H1 (cell line): ENCODE measurements at places on chromosomes 5 and 9.
A peak's percentile ranks its signal among the peaks of the same experiment; 100 is the strongest.

GRCh38 chr9:95003689-95004410 is 277.4 kb downstream of the AOPEP start:
- peaks cover 10% of the 10 kb centered on the region for H3K27me3 ChIP-seq
- no peaks in the 10 kb centered on the region for H3K36me3 ChIP-seq
- peaks cover 3% of the 10 kb centered on the region; the same call in 1 of the 2 replicates for H3K4me1 ChIP-seq

DNA sequence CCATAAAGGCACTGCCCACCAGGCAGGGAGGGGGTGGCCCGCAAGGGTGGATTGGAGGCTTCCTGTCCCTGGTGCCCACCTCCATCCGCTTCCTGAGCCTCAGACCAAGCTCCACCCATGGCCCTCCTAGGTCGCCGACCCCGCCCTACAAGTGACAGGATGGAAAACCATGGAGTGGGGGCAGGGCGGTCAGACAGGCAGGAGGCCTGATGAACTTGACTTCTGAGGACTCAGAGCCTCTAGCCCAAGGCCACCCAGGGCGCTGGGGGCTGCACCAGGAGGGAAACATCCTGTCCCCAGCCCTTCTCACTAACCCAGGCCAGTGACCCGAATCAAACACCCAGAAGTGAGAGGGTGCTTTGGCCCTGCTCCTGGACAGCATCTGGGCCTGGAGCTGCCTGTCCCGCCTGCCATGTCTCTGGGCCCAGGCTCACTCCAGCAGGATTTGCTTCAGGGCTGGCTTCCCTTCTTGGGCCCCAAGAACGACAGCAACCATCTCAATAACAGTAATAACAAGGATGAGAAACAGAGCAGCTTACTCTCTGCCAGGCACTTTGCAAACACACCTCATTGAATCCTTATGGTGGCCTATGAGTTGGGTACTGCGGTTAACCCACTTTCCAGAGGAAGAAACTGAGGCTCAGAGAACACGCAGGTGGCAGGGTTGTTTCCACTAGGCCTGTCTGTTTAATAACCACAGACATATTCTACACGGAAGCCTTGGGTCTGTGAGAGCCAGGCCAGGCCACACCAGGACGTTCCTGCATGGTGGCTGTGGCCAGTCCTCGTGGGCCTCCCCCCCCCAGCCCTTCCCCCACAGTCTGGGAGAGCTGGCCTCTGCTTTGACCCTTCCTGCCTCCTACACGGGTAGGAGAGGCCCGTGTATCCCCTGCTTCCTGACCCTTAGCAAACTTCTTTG is 4.4 kb upstream of the ST6GALNAC6 start:
- no peaks in the 10 kb centered on the region for H3K27me3 ChIP-seq
- peaks cover 9% of the 10 kb centered on the region for H3K4me1 ChIP-seq
- no peak overlapping the region; the same call in 1 of the 2 replicates for H3K27ac ChIP-seq

- peak overlapping the region; percentile 47; the same call in 1 of the 2 replicates for H3K27ac ChIP-seq
- H3K4me3 ChIP-seq, result peak overlapping the region; percentile 29; the same call in 1 of the 2 replicates
- H3K27me3 ChIP-seq, result no peaks in the 10 kb centered on the region
Measured at GRCh38 chr5:61319388-61320146, 12.5 kb upstream of the ZSWIM6 start.

GRCh38 chr9:31323726-31324444 is 1060.6 kb upstream of the ACO1 start:
- no peak for DNase-seq
- H3K36me3 ChIP-seq, result no peaks in the 10 kb centered on the region
- no peak overlapping the region for H3K4me3 ChIP-seq
- no peaks in the 10 kb centered on the region for H3K27me3 ChIP-seq

- 0 out of 2 replicates have a peak overlapping the region, but pooled peaks have one; percentile 12 for H3K27ac ChIP-seq
- no peaks in the 10 kb centered on the region; the same call in 1 of the 2 replicates for H3K4me1 ChIP-seq
- H3K36me3 ChIP-seq, result no peaks in the 10 kb centered on the region
- no peak overlapping the region for H3K4me3 ChIP-seq
Measured at GRCh38 chr5:11853796-11854195, 50.5 kb downstream of the CTNND2 start.

GRCh38 chr5:6814816-6815215 is 101.6 kb downstream of the TENT4A start:
- no peak for DNase-seq
- H3K4me1 ChIP-seq, result no peaks in the 10 kb centered on the region
- H3K27me3 ChIP-seq, result no peaks in the 10 kb centered on the region
- no peaks in the 10 kb centered on the region for H3K36me3 ChIP-seq
- H3K4me3 ChIP-seq, result no peak overlapping the region
- H3K27ac ChIP-seq, result no peak overlapping the region

DNA sequence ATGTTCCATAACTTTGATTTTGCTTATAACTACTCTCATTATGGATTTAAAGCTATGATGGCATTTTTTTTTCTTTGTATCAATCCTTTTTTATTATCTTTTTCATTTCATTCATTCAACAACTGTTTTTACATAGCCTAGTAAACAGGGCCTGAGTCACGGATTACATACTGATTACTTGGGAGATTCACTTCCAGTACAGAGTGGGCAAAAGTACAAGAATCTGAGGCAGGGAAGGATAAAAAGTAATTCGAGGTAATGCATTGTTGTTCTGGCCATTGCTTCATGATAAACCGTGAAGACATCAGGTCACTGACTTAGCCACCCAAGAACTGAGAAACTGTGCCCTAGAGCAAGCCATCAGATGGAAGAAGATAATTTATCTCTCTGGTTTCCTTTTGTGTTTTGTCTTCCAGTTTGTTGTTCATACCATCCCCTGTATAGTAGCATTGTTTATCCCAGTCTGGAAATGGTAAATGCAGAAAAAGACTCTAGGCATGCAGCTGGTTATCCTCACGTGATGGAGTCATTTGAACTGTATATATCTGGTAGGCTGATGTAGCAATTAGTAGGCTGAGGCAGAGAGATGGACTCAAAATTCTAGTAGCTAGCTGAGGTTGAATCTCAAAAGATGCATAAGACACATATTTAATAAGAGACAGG is 145.6 kb downstream of the CNTLN start:
- H3K27ac ChIP-seq, result no peak overlapping the region
- H3K27me3 ChIP-seq, result no peaks in the 10 kb centered on the region
- no peaks in the 10 kb centered on the region for H3K4me1 ChIP-seq
- no peak overlapping the region for H3K4me3 ChIP-seq

DNA sequence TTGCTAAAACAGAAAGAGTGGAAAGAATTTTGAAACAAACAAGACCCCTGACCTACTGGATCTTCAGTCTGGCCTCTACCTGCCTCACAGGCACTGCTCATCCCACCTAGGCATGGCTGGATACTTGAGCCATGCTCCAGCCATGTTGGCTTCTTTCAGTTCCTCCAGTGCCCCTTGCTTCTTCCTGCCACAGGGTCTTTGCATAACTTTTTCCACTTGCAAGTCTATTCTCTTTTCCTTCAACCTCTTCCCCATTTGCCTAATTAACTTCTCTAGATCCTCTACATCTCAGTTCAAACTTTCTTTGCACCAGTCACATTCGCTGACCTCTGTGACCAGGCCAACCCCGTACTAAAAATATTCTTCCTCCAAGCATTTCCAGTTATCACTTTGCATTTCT is 50.4 kb downstream of the STARD4 start:
- DNase-seq, result no peak
- peaks cover 3% of the 10 kb centered on the region; the same call in 1 of the 2 replicates for H3K4me1 ChIP-seq
- no peaks in the 10 kb centered on the region for H3K27me3 ChIP-seq
- no peak overlapping the region for H3K27ac ChIP-seq
- no peaks in the 10 kb centered on the region for H3K36me3 ChIP-seq
- no peak overlapping the region for H3K4me3 ChIP-seq
